ENCODE measurements at places on chromosomes 2 and 18. TPM values are rescaled to one million over a fixed set of nuclear protein-coding genes. Genes with fewer than 3 reads are reported as not detected.

DNA sequence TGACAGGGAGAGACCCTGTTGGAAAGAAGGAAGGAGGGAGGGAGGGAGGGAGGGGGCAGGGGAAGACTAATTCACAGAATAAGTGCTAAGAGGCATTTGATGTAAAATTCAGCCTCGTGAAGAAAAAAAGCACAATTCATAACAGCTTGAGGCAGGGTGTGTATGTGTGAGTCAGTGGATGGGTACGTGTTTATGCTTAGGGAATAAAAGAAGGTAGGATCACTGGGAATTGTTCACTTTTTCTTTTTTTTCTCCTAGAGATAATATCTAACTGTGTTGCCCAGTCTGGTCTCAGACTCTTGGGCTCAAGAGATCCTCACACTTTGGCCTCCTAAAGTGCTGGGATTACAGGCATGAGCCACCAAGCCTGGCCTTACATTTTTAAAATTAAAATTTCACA is 39.2 kb downstream of the WDR33 start:
- H3K4me1 ChIP-seq, result peaks cover 20% of the 10 kb centered on the region
- no peak for DNase-seq
- H3K4me3 ChIP-seq, result no peak overlapping the region
- H3K27me3 ChIP-seq, result no peaks in the 10 kb centered on the region
- H3K27ac ChIP-seq, result no peak overlapping the region
- peaks cover 4% of the 10 kb centered on the region for H3K36me3 ChIP-seq

- peaks cover 14% of the 10 kb centered on the region for H3K4me1 ChIP-seq
- no peak for DNase-seq
- H3K4me3 ChIP-seq, result no peak overlapping the region
- H3K27me3 ChIP-seq, result no peaks in the 10 kb centered on the region
Measured at GRCh38 chr18:9578306-9578705, 36.1 kb downstream of the PPP4R1 start.

DNA sequence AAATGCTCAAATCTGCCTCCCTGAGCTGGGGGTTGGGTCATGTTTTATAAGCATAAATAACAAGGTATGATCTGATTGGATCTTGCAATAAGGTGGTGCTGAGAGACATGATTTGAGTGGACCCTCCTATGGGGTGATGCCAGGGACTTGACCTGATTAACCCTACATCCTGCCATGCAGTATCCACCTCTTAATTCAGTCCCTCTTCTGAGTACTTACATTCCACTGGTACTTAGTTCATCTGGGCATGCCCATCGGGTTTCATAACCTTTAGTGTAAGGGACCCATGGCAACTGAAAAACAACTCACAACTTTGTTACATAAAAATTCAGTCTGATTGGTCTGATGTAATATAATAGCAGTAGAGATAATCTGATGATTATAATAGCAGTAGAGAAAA is 397.9 kb upstream of the HNMT start:
- no peaks in the 10 kb centered on the region for H3K36me3 ChIP-seq
- no peak overlapping the region for H3K4me3 ChIP-seq
- H3K4me1 ChIP-seq, result no peaks in the 10 kb centered on the region
- no peak for DNase-seq

The HOXD11 gene
- total RNA-seq, result not detected

The LYPD6B gene
- total RNA-seq, result 0.36 TPM

The STARD6 gene
- not detected for total RNA-seq

The KLHL41 gene
- total RNA-seq, result 1.4 TPM
